ENCODE measurements at places on chromosomes 7 and 10. TPM values are rescaled to one million over a fixed set of nuclear protein-coding genes. Genes with fewer than 3 reads are reported as not detected.

The SPDYE5 gene
- total RNA-seq, result not detected

The FGFBP3 gene
- 0.65 TPM for total RNA-seq

The C10orf143 gene
- 2.6 TPM for total RNA-seq

The DNTT gene
- total RNA-seq, result not detected

The SRRM3 gene
- total RNA-seq, result 7.6 TPM

Measured in cardiac septum (tissue), 1 donor.